ENCODE measurements at places on chromosomes 11 and 22. TPM values are rescaled to one million over a fixed set of nuclear protein-coding genes. Genes with fewer than 3 reads are reported as not detected.

The MN1 gene
- total RNA-seq, result 2.6 TPM

The GAB2 gene
- 10.4 TPM for total RNA-seq

The BIK gene
- total RNA-seq, result 0.52 TPM

The SRPRA gene
- total RNA-seq, result 20.9 TPM

The OR10A2 gene
- total RNA-seq, result not detected

The LRRC10B gene
- total RNA-seq, result not detected

The AIFM3 gene
- total RNA-seq, result under 0.01 TPM

The ASPHD2 gene
- total RNA-seq, result 1.0 TPM

The SHISA8 gene
- total RNA-seq, result 1.0 TPM

The ANO5 gene
- total RNA-seq, result 24.0 TPM

The PATE2 gene
- not detected for total RNA-seq

All from skeletal muscle tissue (tissue), 5 donors.